ENCODE measurements at places on chromosomes 5 and 9.

- no peak for DNase-seq
Measured at GRCh38 chr5:143562935-143563334, 159.4 kb upstream of the NR3C1 start.

DNA sequence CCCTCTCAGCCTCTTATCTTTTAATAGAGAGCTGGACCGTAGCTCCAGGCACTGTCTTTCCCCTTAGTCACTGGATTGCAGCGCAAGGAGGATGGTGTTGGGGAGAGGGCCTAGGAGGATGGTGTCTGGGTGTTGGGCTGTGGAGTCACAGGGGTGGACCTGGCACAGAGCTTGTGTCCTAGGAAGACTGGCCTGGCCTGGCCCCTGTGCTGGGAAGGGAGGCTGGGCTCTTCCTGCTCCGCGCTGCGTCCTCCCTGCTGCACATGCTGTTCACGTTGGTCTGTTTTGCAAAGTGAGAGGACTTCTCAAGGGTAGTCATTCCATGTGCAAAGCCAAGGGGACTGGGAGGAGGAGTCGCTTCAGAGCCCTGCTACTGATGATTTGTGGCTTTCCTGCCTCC is 123.9 kb downstream of the EHMT1 start:
- DNase-seq, result no peak

- no peak for DNase-seq
Measured at GRCh38 chr5:153489611-153490010, 859 bp upstream of the GRIA1 start.

DNA sequence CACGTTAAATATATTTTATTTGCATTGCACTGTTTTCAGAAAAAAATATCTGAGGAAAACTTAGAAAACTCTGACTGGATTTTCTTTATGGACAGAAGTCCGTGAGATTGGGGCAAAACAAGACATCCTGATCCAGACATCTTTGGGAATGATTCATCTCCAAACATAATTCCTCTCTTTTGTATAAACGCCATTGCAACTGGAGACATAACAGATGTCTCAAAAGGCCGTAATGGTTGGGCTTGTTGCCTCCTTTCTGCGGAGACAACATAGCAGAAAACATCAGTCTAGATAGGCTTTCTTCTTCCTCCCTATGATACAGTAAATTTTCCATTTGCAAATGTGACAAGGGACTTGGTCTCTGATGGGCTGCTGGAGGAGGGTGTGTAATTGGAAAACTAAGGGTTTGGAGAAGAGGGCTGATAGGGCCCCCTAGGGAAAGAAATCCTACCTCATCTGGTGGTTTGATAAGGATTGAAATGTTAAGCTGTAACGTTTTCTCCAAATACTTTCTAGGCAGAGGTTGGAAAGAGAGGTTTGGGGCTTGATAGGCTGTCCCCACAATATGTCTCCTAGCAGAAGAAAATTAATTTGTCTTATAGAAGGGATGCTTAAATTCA is 631.5 kb upstream of the ST8SIA4 start:
- no peak for DNase-seq

- DNase-seq, result no peak
Measured at GRCh38 chr5:59036274-59036961, 453.5 kb downstream of the RAB3C start.

DNA sequence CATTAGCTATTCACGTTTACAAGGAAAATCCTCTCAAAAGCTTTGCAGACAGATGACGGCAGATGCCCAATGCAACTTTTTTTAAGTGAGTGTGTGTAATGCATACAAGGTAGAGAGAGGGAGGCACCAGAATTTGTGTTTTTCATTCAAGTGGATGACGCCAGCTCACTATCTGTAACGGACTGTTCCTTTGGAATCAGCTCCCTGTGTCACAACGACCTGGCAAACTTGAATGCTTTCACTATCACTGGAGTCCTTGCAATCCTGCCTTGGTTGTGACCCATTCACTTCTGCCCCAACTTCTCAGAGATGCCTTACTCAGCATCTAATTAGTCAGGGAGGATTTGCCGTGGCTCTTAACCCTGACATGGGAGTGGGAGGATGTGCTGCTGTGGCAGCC is 148.5 kb downstream of the BNC2 start:
- no peak for DNase-seq

DNA sequence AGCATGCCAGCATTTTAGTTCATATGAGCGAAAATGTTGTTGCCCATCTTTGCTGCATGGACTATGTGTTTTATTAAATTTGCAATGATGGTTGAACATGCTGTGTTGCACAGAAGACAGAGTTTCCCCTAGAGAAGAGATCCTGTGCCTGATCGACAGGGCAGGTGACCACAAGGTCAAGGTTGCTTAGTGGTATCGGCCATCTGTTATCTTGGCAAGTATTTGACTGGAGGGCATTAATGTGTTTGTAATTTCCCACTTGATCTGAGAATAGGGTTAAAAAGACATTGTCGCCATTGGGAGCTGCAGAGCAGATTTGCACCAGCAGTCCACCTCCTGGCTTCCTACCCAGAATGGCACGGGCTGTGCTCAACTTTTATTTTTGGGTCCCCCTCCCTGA is 1523.6 kb upstream of the WWC1 start:
- no peak for DNase-seq

DNA sequence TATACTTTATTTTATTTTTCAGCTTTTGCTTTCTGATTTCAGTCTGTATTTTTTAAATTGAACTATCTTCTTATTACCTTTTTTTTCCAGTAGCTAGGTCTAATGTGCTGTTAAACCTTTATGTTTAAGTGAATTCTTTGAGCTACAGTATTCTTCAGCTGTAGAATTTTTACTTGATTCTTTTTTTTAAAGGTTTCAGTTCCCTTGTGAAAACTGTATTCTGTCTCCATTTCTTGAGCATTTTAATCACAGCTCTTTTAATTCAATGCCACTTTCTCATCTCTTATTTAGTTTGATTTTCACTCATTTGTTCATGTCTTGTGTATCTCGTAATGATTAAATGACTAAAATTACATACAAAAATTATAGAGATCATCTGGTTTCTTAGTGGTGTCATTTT is 233.8 kb downstream of the MTRR start:
- DNase-seq, result no peak

GRCh38 chr9:136799079-136799853 is 3.1 kb downstream of the CCDC183 start:
- no peak for DNase-seq

- no peak for DNase-seq
Measured at GRCh38 chr5:88081877-88082276, 186.8 kb downstream of the TMEM161B start.

DNA sequence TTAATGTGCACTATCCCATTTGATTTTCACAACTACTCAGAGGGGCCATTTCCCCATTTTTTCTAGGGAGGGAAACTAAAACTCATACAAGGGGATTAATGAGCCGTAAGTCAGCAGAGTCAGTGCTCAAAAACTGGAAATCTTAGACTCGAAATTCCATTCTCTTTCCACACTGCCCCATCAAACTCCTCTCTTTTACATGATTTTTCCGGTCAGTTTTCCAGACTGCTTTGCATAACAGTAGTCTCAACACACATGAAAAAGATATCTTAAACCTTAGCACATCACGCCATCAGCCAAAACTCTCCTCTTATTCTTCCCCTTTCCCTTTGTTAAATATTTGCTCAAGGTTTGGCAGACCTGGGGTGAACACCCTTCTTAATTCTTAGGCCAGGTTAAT is 332.0 kb downstream of the RFX3 start:
- no peak for DNase-seq

GRCh38 chr5:142630927-142631539 is 54.9 kb downstream of the FGF1 start:
- DNase-seq, result no peak

- DNase-seq, result no peak
Measured at GRCh38 chr9:70229579-70229978, 29.2 kb upstream of the SMC5 start.

GRCh38 chr9:86075132-86076109 is 23.9 kb downstream of the GOLM1 start:
- DNase-seq, result no peak

DNA sequence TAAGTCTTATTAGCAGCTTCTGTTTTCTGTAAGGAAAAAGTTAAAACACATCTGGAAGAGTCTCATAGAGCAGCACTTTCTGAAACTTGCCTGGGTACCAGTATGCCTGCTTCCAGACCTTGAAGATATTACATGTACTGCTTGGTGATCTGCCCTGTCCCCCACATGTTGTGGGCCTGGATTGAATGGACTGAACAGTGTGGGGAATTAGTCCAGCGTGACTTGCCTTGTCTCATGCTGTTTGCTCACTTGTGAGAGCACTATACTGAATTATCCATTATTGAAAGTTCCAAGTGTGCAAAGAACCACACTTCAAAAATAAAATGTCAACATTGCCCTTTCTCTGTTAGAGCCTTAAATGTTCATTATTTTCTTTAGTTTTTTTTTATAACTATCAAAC is 8.9 kb downstream of the CTNNA1 start:
- no peak for DNase-seq

GRCh38 chr5:26231316-26231715 is 807.1 kb downstream of the CDH9 start:
- no peak for DNase-seq

GRCh38 chr5:56097055-56097454 is 102.3 kb upstream of the IL6ST start:
- no peak for DNase-seq

GRCh38 chr9:131731644-131732043 is 8.2 kb downstream of the RAPGEF1 start:
- no peak for DNase-seq

DNA sequence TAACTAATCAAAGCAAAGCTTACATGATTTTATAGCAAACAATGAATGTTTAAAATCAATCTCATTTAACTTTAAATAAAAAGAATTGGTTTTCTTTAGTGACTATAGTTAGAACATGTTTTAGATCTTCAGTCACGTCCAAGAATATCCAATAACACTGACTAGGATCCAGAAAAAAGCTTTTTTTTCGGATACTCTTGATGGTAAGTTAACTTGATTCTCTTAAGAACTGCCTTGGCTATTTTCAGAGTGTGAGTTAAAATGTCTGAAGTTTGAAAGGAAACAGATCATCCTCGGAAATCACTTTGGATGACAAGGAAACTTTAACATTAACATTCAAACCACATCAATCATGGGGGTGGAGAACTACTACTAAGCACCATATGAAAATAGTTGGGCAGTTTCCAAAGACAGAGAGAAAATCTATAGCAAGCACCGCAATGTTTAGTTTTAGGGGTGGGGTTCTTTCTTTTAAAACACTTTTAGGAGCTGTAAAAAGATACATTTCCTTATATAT is 83.7 kb upstream of the SLC27A6 start:
- DNase-seq, result no peak

Measured in SK-N-MC (cell line).